ENCODE measurements at places on chromosomes 7 and 10.
A peak's percentile ranks its signal among the peaks of the same experiment; 100 is the strongest.

- no peak for DNase-seq
These were observed 159.7 kb upstream of the GPR26 start for GRCh38 chr10:123506455-123506854.

DNA sequence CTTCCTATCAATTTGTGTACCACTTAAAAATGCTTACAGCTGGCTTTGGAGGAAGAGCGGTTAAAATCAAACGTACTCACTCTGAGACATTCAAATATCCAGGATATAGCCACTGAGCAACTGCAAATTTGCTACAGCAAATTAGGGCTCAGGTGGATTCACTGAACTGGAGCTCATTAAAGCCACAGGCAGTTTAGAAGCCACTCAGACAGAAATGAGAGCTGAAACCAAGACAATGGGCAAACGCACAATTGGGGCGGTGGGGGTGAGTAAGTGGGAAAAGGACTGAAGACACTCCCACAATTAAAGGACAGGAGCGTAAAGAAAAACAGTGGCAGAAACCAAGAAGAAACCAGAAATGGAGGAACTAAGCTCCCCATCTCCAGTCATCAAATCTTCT lies 20.5 kb downstream of the MPP7 start:
- no peak for DNase-seq

GRCh38 chr10:132641401-132641800 lies 103.8 kb downstream of the INPP5A start:
- DNase-seq: no peak

DNA sequence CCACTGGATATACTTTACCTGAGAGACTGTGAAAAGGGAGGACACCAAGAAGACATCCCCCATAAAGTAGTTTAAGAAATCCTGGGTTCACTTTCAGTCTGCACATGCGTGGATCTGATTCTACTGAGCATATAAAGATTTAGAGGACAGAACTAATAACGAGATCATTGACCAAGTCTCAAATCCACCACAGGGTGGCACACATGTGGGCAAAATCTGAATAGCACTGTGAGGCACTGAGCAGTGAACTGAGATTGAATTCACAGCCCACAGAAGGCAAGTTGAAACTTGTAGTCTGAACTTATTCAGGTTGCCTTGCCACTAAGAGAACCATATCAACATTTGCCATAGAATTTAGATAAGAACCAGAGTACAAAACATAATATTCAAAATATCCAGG lies 818.6 kb downstream of the GRID1 start:
- peak; percentile 40 for DNase-seq

- DNase-seq: no peak
These were observed 7.1 kb upstream of the GSTO1 start for GRCh38 chr10:104247513-104248146.

GRCh38 chr10:33808475-33808874 lies 474.0 kb upstream of the NRP1 start:
- no peak for DNase-seq

DNA sequence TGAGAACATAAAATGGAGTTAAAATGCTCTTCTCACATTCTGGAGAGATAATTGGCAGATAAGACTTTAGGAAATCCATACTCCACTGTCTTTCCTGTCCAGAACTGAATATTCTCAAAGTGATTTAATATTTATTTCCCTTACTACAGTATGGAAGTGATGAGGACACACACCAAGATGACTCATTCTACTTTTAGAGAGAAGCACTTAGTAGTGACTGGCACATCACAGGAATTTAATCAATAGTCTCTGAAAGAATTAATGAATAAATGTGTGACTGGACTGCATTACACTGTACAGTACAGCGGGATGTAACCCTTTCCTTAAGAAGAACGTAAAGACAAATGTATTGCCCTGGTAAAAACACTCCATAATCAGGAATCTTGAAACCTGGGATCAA lies 116.7 kb downstream of the SEMA3E start:
- no peak for DNase-seq

- DNase-seq: no peak
These were observed 20.1 kb upstream of the NMT2 start for GRCh38 chr10:15188603-15189002.

DNA sequence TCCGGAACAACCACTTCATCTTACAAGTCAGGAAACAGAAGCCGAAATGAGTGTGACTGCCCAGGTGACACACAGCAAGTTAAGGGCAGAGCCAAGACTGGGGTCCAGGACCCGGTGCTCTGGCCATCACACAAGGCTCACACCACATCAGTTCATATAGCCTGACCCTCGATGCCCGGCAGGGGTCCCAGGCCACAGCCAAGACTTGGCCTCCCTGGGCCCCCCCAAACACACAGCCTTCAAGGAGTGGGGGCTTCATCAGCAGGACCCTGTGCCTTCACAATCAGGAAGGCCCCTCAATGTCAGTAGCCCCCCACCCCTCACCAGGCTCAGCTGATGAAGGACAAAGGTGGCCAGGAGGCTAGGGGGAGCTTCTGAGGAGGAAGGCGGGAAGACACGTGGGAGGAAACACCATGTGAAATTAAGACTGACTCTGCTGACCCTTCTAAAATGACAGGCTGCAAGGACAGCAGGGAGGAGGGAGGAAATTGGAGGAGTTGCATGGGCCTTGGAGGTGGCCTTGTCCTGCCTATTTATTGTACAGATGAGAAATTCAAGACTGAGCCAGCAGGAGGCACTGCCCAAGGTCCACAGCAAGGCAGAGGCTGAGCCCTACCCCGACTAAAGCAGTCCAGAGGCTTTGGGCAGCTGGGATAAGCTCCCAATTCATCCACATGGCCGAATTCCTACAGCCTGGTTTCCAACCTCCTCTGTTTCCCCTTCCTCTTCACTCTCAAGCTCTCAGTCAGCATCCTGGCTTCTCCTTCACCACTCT lies 216.1 kb upstream of the ZMIZ1 start:
- DNase-seq: peak; percentile 20

- peak; percentile 78 for DNase-seq
These were observed 26.1 kb upstream of the CCNJ start for GRCh38 chr10:96017191-96017687.

DNA sequence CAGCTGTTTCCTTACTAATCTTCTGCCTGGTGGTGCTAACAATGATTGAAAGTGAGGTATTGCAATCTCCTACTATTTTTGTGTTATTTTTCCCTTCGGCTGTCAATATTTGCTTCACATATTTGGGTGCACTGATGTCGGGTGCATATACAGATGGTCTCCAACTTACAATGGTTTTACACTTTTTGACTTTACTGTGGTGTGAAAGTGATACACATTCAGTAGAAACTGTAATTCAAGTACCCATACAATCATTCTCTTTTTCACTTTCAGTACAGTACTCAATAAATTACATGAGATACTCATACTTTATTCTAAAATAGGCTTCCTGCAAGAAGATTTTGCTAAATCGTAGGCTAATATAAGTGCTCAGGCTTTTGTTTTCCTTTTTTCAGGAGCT lies 73.2 kb downstream of the RNF216 start:
- DNase-seq: no peak

DNA sequence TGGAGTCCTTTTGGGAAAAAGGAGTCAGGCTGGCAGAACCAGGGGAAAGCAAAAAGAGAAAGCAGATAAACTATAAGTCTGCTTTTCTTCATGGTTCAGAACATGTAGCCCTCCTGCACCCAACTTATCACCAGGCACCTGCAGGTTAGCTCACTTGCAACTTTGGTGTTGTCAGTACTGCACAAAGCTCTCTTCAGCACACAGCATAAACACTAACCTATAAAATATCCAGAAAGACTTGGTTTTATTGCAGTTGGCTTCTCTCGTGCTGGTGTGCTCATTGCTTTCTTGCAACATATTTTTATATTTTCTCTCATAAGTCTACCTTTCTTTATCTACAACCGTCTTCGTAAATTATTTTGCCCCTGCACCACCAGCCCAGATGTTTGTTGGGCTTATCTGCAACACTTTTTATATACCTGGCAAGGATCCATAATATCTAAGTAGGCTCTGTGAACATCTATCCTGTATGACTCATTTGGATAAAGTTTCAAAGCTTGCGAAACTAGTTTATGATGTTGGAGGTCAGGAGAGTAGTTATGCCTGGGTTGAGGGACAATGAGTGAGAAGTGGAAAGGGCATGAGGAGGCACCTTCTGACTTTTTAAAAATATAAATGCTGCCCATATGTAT lies 164.6 kb downstream of the ANKRD30A start:
- no peak for DNase-seq

- no peak for DNase-seq
These were observed 96.6 kb upstream of the RNF32 start for GRCh38 chr7:156543699-156544598.

GRCh38 chr7:145557805-145558204 lies 558.8 kb upstream of the CNTNAP2 start:
- no peak for DNase-seq

GRCh38 chr7:85714043-85714578 lies 527.3 kb upstream of the SEMA3D start:
- DNase-seq: no peak

DNA sequence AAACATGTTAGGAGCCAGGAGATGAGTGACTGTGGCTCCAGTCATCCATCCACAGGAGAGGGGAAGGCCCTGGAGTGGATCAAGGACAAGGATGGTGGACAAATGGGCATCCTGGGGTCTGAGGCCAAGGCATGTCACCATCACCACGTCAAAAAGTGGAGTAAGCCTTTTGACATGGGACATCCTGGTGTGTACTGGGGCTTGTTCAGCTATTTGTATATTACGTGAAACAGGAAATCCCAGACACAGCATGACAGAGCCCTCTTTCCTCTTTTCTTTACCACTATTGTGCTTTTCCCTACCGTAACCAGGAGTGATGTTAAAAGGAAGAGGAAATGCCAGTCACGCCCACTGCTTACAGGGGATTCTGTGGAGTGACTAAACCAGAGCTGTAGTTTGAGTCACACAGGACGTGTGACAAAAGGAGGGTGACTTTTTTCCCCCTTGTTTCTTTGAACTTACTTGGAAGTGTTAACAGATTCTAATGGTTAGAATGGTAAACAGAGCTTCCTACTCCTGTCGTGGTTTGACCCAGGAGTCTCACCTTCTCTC lies 15.4 kb downstream of the ACSL5 start:
- no peak for DNase-seq

DNA sequence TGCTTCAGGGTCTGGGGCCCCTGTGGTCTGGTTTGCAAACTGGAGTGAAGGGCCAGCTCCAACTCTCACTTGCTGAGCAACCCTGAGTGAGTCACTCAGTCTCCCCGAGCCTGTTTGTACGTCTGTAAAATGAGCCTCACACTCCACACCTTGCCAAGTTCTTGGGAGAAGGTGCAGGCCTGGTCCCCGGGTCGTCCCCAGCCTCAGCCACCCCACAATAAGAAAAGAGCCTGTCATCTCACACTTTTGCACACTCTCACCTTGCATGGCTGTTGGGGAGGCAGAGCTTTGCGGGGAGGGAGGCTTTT lies 5.2 kb downstream of the GRIFIN start:
- no peak for DNase-seq

Measured in NCI-H82 (cell line).